ENCODE measurements at places on chromosomes 16 and 17.

- no peak for DNase-seq
These were observed 8.2 kb downstream of the RNF166 start for GRCh38 chr16:88697831-88698615.

DNA sequence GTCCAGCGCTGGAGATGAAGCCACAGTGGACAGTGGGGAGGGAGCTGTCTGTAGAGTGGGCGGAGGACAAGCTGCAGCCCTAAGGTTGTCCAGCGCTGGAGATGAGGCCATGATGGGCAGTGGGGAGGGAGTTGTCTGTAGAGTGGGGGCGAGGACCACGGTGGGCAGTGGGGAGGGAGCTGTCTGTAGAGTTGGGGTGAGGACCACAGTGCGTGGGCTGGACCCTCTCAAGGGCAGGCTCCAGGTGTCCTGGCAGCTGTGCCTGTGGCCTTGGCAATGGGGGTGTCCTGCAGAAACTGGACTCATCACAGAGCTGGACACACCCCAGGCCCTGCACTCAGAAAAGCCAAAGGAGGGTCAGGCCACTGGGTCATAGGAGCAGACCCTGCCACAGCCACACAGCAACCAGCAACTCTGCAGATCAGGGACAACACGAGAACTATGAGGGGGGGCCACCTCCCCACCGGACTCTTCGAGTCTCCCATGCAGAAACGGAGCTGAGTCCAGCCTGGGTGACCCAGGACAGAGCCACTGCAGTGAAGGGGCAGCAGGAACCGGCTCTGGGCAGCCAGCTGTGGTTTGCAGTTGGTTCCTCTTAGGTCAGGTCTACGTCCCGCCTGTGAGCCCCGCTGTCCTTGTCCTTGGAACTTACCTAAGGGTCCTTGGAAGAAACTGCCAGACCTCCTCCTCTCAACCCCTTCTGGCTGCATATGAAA, 33.4 kb upstream of the CBFA2T3 start:
- no peak for DNase-seq

DNA sequence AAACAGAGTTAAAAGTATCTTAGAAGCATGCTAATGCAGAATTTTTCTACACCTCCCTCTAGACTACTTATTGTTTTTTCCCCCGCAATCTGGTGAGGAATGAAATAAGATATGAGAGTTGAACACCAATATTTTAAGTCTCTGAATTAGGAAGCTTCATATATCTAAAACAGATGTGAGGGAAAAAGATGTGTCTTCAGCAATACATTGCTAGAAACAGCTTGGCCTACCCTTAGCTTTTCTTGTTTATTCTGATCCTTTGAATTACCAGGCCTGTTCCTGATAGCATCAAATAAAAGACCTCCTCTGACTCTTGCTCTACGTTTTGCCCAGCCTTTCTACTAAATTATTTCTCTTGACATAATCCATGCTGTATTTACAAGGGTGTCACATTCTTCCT, 221.8 kb downstream of the CDH11 start:
- no peak for DNase-seq

GRCh38 chr16:38941-39892, 14.2 kb downstream of the POLR3K start:
- no peak for DNase-seq

GRCh38 chr16:49615576-49615975, 240.3 kb downstream of the ZNF423 start:
- no peak for DNase-seq

DNA sequence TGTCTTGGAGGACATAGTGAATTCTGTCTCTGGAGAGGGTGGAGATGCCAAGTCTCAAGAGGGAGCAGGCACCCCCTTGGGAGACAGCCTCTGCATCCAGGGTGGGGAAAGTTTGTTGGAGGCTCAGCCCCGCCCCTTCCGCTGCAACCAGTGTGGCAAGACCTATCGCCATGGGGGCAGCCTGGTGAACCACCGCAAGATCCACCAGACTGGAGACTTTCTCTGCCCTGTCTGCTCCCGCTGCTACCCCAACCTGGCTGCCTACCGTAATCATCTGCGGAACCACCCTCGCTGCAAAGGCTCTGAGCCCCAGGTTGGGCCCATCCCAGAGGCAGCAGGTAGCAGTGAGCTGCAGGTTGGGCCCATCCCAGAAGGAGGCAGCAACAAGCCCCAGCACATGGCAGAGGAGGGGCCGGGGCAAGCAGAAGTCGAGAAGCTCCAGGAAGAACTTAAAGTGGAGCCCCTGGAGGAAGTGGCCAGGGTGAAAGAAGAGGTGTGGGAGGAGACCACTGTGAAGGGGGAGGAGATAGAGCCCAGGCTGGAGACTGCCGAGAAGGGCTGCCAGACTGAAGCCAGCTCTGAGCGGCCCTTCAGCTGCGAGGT, 5.2 kb downstream of the ZNF646 start:
- no peak for DNase-seq

DNA sequence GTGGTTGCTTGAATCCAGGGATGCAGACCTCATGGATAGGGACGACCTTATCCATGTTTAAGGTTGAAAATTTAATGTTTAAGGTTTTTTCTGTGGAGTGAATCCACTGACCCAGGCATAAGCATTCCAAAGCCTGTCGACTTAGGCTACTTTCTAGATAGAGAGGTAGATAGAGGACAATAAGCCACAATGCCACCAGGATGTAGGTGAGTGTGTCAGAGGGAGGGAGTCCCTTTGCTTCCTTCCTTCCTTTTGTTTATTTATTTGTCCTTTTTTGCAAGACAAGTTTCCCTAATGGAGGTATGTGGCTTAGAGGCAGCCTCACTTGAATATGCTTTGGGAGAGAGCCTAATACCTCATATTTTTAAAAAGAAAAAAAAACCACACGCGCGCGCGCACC, 834.2 kb upstream of the SOX9 start:
- no peak for DNase-seq

GRCh38 chr17:74078363-74078941, 125.0 kb upstream of the RPL38 start:
- no peak for DNase-seq

DNA sequence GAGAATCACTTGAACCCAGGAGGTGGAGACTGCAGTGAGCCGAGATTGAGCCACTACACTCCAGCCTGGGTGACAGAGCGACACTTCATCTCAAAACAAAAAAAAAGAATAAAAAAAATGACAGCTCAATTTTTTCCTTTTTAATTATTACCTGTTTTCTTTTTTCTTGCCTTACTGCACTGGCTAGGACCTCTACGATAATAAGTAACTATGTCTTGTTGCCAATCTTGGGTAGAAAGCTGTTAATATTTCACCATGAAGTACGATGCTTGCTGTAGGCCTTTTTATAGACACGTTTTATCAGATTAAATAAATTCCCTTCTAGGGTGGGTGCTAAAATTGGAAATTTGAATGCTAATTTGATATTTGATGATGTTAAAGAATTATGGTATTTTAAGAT, 82.8 kb downstream of the GLG1 start:
- no peak for DNase-seq

- DNase-seq = no peak
These were observed 12.8 kb upstream of the WFIKKN2 start for GRCh38 chr17:50822550-50822949.

GRCh38 chr16:6209355-6209930, 1111.8 kb upstream of the EEF2KMT start:
- no peak for DNase-seq

GRCh38 chr17:66087073-66087472, 104.9 kb downstream of the CEP112 start:
- DNase-seq = no peak

GRCh38 chr17:3008336-3009288, 54.8 kb downstream of the OR1D5 start:
- DNase-seq = no peak

DNA sequence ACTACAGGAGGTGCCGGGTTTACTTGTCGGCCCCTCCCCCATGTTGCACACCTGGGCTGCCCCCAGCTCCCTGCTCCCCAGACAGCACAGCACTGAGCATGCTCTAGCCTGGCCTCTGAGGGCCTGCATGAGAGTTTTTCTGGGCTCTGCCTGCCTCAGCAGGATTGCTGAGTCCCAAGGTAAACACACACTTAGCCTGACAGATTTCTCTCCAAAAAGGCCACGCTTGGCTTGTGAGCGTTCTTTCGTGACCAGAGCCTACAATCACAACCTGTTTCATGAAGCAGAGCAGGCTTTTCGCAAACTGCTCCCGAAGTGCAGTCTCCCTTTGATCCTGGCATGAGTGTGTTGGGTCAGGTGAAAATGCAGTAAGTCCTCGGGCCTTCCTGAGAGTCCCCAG, 9.8 kb upstream of the CD300E start:
- DNase-seq = peak; percentile 80

GRCh38 chr17:81317530-81317821, 22.4 kb upstream of the SLC38A10 start:
- no peak for DNase-seq

GRCh38 chr17:79799538-79800324, 2.9 kb upstream of the CBX8 start:
- no peak for DNase-seq

DNA sequence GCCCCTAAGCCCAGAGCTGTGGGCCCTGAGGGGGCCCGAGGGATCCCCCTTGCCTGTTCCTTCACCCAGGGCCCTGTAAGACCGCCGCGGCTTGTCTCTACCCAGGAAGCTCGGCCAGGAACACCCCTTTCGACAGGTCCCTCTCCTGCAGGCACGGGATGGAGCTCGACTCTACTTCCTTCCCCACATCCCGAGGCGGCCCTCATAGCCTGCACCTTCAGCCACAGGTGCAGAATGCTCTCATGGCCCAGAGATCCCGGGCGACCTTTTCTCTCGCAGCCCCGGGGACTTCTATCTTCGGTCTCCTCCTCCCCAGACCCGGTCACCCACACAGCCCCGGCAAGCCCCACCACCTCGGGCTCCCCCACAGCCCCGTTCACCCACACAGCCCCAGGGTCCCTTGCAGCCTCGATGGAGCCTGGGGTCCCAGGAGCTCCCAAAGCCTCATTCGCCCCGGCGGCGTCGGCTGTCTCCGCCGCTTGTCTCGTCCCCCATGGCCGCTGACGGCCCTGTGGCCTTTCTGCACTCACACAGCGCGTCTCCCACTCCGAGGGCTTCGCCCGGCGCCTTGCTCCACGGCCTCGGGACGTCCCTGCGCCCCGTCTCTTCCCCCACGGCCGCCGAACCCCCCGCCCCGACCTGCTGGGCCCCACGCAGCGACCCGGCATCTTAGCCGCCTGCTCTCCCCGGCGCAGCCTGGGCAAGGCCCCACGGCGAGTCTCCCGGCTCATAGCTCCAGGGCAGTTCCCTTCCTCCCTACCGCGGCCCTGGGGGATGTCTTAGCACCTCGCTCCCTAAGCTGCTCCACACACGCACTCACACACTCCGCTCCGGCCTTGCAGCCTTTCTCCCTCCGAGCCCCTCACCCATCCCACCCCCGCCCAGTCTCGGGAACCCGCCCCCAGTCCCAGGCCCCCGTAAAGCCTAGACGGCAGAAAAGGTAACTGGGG, 650 bp downstream of the KIAA0753 start:
- no peak for DNase-seq

DNA sequence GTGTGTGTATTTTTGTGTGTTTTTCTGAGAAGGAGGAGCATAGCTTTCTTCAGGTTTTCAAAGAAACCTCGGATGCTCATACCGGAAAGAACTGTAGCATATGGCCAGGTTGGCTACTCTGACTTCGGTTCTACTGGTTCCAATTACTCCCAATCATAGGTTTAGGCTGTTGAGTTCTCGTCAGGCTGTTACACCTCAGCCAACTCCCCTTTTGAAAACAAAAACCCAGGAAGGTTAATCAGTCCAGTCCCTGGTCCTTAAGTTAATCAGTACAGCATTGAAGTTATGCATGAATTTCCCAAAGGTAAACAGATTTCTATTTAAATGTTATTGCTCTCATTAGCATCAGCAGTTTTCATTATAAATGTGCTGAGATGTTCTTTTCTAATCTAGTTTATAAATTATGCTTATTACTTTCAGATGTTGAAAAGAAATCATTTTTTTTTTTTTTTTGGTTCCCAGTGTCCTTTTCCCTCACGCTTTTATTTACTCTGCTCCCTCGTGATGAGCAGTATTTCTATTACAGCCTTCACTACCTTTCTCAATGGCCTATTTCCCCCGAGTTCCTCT, 111.0 kb downstream of the NPIPB5 start:
- no peak for DNase-seq
